NCI-H524 (cell line): ENCODE measurements at places on chromosomes 1 and 21.

- DNase-seq = peak; percentile 13
Measured at GRCh38 chr21:36690628-36691554, 8.0 kb upstream of the SIM2 start.

DNA sequence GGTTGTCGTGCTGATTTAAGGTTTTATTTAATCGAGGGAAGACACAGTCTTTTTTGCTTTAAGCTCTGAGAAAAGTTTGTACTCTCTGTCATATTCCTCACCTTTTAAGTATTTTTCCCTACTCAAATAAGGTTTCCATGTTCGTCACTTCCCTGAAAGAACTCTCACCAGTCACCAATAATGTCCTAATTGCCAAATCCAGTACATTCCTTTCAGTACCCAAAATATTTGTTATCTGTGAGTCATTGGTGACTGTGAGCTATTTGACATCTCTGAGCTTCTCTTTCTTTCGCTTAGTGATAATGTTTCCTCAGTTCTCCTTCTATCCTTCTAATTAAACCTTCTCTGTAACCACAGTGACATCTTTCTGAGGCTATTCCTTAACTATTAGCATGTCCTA, 874.2 kb upstream of the ADGRL2 start:
- DNase-seq = no peak

DNA sequence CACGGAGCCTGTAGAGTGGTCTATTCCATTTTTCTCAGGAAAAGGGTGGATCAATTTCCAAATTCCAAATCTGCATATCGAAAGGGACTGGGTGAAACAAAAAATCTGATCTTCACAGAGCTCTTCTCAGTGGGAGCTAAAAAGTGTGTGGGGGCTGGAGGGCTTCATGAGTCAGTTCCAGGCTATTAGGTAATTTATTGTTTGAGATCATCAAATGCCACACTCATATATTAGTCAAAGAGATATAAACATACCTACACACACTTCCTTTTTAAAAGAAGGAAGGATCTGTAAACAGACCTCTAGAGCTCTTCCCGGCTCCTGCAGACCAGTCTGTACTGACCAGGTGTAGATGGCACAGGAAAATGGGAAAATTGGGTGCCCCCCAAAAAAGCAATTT, 175.4 kb downstream of the ZBTB18 start:
- DNase-seq = no peak

DNA sequence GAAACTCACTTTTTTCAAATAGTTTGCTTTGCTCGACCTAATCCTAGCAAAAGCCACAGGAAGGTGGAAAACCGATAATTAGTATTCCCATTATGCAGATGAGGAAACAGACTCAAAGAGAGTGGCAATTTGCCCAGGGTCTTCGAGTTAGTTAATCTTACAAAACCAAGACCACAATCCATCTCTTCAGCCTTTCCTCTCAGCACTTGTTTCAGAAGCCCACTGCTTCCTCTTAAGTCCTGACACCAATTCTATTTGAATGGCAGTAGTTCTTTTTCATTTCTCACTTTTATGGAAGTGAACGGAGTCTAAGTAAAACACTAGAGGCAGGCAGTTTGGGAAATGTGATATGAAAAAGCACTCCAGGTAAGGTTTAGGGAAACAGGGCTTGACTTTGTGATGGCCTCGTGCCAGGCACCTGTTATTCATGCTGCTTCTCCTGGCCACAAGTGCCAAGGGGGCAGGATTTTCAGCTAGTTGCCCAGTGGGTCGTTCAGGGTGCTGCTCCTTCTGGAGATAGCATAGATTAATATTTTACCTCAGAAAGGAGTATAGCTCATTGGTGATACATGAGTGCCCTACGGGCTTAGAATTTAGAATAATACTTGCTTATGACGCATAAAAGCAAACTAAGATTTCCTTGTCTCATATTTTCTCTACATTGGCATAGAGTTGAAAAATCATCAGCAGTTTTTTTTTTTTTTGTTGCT, 76.6 kb upstream of the NRIP1 start:
- peak; percentile 64 for DNase-seq

GRCh38 chr1:202639500-202639899, 70.8 kb downstream of the SYT2 start:
- DNase-seq = no peak

DNA sequence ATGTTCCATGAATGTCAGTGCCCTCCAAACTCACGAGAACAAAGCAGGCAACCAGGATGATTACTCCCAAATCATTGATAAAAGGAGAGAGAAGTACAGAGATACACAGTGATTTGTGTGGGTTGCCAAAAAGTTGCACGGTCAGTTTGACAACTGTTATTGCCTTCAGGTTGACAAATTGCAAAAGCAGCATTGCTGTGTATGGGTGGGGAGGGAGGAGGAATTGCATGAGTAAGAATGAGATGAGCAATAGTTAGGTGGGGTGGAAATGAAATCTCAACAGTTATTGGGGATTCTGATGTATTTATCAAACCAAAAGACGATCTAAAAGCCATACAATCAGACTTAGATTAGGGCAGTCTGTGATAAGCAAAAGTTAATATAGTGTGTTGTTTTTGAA, 93.7 kb downstream of the NTMT2 start:
- DNase-seq = no peak

DNA sequence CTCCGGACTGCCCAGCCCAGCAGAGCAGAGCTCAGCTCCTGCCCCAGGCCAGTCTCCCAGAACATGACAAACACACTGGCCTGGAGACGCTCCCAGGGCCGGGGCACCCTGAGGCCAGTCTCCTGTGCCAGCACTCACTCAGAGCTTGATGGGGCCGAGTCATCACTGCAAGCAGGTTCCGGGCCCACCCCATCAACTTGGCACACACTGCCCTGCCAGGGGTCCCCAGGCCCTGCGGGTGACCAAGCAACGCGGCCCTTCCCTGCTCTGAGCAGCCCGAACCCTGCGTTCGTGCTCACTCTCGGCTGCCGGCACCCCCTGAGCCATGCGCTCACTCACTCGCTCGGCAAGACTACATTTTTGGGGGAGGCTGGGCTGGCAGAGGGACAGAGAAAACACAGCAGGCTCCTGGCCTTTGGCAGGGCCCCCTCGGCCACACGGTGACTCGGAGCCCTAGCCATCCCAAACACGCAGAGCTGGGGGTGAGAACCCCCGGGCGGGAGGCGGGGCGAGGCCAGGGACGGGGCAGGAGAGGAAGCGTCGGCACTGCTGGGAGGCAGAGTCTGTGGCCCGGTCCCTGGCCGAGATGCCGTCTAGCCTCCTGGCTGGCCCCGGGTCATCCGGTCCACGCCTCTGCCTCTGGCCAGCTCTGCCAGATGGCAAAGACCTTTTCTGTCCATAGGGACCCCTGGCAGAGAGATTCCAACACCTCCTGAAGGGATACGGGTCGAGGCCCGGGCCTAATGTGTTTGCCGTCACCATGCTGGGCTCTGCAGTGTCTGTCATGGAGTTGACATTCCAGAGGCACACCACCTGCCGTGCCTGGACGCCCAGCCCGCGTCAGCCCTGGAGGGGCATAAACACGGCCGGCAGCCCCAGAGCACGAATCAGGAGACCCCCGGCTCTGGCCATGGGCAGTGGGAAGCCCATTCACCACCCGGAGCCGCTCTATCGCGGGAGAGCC, 68.0 kb downstream of the MEGF6 start:
- no peak for DNase-seq

DNA sequence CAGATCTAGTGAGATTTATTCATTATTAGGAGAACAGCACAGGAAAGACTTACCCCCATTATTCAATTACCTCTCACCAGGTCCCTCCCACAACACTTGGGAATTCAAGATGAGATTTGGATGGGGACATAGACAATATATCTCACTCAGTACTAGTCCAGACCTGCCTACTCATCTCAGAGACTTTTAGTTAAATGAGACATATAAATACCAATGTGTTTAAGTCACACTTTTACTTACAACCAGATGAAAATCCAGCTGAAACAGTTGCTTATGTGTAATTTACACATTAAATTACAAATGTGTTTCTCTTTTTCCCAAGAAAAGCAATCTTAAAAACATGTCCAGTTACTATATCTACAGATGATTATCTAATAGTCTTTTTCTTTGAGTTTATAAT, 1145.6 kb downstream of the KCNT2 start:
- no peak for DNase-seq

DNA sequence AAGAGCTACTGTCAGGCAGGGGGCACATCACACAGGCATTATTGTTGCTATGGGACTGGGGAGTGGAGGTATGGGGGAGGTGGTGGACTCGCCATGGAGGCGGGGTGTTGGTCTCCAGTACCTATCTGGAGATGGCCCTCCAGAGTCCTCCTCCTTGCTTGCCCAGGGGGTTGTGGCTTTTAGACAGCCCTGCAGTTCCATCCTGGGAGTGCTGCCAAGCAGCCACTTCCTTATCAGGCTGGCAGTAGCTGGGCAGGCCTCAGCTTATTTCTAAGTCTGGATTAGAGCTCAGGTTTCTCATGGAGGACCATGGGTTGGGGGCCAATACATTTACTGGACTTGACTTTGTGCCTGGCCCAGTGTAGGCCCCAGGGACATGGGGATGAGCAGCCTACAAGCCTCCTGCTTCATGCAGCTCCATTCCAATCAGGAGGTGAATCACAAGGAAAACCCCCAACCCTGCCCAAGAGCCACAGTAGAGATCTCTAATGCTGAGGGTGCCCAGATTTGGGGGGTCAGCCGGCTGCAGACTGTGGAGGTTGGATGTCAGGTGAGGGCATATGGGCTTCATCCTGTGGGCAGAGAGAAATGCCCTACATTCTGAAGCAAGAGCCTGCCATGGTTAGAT, 210.7 kb upstream of the EDN2 start:
- DNase-seq = peak; percentile 52

- no peak for DNase-seq
Measured at GRCh38 chr1:7584643-7585042, 186.5 kb upstream of the VAMP3 start.

DNA sequence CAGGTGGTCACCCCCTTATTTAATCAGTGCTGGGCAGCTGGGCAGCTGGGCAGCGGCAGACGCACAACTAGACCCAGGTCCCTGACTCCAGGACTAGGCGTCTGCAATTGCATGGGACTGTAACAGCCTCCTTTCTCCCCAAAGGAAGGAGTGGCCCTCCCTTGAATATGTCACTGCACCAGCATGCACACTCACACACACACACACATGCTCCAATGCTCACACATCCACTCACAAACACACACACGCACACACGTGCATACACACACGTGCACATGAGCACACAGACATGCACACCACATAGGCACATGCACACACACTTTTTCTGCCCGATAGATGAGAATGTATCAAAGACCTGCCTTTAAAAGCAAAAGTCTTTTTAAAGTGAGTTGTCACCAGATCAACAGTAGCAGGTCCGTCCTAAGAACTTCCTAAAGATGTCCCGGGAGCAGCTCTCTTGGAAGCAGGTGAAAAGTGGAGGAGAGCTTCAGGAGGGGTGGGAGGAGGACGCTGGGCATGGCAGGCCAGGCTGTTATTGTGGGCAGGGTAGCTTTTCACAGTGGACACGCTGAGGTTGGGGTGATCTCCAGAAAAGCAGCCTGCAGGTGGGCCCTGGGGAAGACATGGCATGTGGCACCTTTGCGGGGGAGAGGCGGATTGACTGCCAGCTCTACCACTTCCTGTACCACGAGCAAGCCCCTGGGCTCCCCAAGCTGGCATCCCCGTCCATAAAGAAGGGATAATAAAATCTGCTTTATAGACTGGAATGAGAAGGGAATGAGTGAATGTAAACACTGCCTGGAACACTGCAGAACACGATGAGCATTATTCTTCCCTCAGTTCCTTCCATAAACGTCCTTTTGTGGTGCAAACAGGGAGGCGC, 1.7 kb downstream of the PDE9A start:
- DNase-seq = no peak

GRCh38 chr1:147204080-147204479, 21.1 kb downstream of the FMO5 start:
- no peak for DNase-seq

DNA sequence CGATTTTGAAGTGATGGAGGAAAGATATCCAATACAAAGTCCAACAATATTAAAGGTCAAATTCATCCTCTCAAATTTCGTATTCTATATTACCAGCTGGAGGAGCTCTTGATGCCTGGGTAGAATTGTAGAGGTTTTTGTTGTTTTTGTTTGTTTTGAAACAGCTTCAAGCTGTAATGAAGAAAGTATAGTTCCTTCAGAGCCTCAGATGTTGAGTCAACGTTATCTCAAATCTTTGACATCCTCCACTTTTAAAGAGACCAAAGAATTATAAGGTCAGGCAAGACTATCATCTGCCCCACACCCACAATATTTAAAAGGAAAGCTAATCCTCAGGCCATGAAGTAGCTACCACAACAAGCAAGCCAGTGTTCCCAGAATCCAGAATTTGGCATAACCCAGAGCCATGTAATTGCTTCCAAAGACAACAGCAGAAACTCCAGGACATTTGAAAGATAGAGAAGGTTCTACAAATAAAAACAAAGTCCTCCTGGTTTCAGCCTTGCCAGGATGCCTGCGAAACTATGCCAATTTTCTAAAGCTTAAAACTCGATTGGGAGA, 24.9 kb downstream of the VAV3 start:
- DNase-seq = no peak

GRCh38 chr21:42179316-42179715, 39.6 kb upstream of the ABCG1 start:
- DNase-seq = no peak

DNA sequence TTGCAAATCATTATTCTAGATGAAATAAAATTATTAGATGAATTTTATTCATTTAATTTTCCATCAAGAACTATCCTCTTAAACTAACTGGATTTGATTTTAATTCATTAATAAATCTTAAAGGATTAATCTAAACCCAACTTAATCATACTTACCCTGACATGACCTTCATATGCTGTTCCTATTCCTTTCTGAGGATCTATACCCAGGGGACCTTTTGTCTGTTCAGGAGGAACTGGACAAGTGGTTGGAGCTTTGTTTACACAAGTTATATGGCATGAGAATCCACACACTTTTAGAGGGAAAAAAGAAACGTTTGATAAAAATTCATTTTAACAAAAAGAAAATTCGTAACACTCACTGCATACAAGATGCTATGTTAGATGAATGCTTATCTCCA, 95.2 kb downstream of the COQ8A start:
- peak; percentile 48 for DNase-seq

- peak; percentile 28 for DNase-seq
Measured at GRCh38 chr1:157948312-157949073, 45.0 kb upstream of the KIRREL1 start.
